Kidney capillary endothelial cell (primary cell): ENCODE measurements at places on chromosomes 6 and 20.

- peak; percentile 52 for DNase-seq
Observed at GRCh38 chr6:113854531-113855499, 2.3 kb upstream of the MARCKS start.

DNA sequence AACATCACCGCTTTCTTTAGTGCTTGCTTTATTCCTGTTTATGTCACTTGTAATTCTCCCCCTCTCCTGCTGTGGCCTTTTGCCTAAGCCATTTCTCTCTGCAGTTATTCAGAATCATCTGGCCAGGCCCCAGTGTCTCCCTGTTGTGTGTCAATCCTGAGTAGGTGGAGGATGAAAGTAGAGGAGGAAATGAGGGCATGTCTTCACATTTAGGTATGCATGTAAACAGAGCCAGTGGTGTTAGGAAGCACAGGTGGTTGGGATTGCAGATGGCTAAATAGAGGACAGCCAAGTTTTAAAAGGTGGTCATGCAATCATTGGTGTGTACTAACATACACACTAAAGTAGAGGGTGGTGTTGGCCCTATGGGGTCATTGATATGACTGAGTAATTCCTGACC is 5.2 kb downstream of the PRSS35 start:
- no peak for DNase-seq

DNA sequence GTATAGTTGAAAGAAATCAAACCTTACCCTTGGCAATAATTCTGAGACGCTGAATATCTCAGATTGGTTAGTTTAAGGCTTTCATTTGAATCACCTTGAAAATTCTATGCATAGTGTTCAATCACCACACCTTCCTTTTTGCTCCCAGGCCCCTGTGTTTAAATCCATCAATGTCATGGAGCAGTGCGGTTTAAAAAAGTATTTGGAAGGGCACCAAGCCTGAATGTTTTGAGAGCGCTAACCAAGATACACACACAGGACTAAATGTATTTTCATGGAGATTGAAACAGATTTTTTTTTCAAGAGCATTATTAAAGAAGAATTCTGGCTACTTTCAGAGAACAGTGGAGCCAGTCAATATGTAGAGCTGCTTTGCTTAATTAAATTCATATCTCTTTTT is 195.7 kb downstream of the CENPW start:
- no peak for DNase-seq

DNA sequence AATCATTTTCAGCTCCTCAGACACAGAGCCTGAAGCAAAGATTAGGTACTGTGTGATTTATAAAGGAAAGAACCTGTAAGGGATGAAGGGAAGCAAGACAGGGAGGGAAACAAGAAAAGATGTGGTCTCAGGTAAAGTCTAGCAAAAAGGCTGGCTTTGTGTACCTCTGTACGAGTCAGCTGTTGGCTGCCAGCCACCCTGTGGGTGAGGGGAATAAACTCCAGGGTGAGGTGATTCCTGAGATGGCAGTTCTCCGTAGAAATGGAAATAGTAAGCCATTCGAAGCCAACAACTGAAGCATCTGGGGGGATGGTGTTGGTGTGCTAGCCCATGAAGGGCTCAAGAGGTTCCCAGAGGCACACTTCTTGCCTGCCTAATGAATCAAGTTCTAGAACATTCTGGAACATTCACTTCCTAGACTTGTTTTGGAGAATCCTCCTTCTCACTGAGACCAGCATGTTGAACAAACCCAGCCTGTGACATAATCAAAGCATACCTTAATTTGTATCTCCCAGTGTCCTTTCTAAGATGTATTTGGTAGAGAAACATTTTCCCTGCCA is 10.6 kb upstream of the TTPAL start:
- no peak for DNase-seq
